ENCODE measurements at places on chromosomes 6 and 20.

DNA sequence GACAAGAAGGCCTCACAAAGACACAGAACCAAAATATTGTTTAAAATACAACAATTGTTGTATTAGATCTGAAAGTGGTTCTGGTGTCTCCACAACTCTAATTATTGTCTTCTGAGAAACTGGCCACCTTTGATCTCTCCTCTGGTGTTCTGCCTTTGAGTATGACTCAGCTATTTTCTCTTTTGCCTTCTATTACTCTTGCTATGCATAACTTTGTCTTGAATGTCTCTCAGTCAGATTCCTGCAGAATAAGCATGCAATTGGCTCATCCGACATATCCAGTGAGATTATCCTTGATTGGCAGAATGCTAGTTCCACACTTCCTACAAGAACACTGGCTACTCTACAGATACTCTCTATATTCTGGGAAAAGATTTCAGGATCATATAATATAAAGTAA, 14.3 kb upstream of the EPM2A start:
- DNase-seq: no peak

GRCh38 chr20:35776513-35777101, 4.8 kb downstream of the PHF20 start:
- no peak for DNase-seq

DNA sequence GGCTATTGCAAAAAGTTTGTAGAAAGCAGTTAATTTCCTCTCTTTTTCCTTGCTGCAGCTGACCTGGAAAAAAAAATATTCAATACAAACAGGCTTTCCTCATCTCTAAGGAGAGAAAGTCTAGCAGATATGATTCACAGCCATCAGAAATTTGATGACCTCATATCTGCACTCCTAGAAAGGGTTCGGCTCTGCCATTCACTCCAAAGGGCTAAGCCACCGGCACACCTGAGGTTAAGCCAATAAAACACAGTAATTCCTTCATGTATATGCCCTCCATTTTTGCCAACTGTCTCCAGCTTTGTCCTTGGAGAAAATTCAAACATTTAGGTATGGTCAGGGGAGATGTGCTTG, 18.7 kb upstream of the LY86 start:
- no peak for DNase-seq

DNA sequence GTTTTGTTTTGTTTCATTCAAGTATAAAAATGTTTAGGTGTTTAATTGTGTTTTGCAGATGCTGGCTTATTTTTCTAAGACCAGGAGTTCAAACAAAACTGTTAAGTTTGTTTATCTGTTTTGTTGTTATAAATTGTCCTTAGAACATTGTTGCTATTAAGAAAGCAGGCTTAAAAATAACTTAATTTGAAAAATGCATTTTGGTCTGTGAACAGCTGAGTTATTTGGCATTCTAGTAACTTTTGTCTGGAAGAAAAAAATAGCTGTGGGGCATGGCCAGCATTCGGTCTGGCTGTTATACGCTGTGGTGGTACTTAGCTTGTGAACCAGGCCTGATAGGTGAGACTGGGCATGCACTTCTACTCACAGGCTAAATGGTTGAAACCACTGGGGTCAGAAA, 37.8 kb downstream of the SLX4IP start:
- DNase-seq: no peak

DNA sequence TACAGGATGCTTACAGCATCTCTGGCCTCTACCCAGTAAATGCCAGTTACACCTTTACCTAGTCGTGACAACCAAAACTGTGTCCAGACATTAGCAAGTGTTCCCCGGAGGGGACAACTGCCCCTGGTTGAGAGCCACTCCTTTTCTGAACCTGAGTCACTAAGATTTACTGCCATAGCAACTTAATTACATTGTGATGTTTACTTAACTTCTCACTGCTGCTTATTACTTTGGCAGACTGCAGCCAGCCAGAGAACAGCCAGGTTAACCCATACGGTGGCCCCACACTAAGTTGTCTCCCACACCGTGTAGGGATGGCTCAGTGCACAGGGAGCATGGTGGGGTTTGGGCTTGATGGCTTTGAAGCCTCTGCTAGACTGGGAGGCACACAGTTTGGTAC, 204.7 kb upstream of the SULF2 start:
- DNase-seq: no peak

GRCh38 chr6:149429427-149430360, 29.6 kb downstream of the SUMO4 start:
- no peak for DNase-seq

DNA sequence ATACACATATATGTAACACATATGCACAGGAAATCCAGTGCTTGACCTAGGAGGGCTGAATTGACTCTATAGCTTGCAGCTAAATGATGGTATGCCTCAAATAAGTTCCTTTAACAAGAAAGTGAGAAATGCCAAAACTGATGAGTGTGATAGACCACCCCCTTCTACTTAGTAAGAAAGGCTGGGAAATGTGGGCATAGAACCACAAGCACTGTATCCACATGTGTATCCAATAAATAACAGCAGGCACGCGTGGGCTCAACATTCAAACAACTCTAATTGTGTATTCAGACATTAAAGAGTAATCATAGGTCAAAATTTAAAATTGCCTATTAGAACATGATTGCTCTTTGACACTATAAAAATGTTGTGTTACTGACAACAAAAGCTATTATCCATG, 54.1 kb downstream of the FAM83B start:
- no peak for DNase-seq

DNA sequence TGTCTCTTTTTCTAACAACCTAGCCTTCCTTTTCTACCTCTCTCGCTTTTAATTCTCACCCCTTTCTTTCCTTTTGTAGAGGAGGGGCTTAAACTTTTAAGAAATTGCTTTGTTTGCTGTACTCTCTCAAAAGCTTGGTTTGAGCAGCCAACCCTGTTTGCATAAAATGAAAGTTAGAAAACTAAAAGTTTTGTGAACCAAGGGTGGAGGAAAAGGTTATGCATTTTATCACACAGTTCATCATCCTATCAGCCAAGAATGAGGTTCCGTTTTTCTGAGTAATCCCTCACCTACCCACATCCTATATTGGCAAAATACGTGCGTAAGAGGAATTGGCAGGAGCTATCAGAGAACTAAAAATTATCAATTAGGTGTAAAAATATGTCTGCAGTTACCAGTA, 42.8 kb upstream of the LOC128125822 start:
- DNase-seq: no peak

DNA sequence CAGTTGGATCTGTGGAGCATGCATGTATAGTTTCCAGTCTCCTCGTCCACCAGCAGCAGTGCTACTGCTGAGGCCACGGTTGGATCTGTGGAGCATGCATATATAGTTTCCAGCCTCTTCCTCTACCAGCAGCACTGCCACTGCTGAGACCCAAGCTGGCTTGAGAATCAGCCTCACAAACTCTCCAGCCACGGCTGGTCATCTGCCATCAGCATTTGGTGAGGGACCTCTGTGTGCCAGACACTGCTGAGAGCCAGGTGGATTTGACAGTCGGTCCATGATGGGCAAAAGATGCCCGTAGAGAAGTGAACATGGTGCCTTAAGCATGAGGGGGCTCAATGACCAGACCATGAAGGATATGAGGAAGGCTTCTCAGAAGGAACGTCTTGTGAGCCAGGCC, 46.4 kb downstream of the SLC9A8 start:
- DNase-seq: no peak

- no peak for DNase-seq
Observed at GRCh38 chr6:52522151-52522626, 54.7 kb downstream of the TRAM2 start.

DNA sequence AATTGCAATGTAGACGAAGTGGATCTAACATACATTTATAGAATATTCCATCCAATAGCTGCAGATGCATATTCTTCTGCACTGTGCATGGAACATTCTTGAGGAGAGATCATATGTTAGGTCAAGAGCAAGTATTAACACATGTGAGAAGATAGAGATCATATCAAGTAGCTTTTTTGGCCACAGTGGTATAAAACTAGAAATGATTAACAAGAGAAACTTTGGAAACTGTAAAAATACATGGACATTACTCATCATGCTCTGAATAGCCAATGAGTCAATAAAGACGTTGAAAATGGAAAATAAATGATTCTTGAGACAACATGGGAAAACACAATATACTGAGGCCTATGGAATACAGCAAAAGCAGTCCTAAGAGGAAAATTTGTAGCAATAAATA, 94.2 kb downstream of the STXBP5 start:
- DNase-seq: no peak

GRCh38 chr6:44012078-44012493, 115.2 kb downstream of the MRPL14 start:
- DNase-seq: no peak

- no peak for DNase-seq
Observed at GRCh38 chr6:37168163-37168758, 1.7 kb upstream of the PIM1 start.

All from stimulated activated CD4-positive, alpha-beta T cell treated with anti-CD3 and anti-CD28 coated beads, Interleukin-12 subunit alpha, Interleukin-12 subunit beta, amount 100 ng/mL, for 48 hours (primary cell).